ENCODE measurements at places on chromosomes 11 and 22.

- peak; percentile 56 for DNase-seq
These were observed 327.6 kb upstream of the PLET1 start for GRCh38 chr11:112588252-112588694.

DNA sequence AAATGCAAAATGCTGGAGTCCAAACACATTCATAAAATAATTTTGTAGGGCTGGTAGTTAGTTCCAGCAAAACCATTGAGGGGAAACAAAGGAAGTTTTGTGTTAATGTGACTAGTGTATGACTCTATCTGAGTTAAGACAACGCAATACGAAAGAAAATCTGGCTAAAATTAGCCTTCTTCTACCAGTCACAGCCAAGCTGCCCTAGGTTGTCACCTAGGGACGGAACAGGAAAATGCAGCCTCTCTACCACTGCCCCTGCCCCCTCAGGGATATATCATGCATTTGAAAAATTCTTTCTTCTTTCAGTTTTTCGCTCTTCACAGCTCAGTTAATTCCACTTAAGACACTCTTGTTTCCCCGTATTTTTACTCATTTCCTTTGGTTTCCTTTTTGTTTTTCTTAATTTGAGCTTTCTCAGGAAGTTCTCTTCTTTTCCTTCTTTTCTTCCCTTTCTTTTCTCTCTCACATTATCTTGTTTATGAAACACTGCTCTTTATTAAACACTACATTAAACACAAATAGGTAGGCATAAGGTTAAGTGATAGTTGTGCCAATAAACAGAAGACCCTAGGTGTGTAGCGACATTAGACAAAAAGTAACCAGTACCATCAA lies 30.6 kb downstream of the KIRREL3 start:
- peak; percentile 23 for DNase-seq

DNA sequence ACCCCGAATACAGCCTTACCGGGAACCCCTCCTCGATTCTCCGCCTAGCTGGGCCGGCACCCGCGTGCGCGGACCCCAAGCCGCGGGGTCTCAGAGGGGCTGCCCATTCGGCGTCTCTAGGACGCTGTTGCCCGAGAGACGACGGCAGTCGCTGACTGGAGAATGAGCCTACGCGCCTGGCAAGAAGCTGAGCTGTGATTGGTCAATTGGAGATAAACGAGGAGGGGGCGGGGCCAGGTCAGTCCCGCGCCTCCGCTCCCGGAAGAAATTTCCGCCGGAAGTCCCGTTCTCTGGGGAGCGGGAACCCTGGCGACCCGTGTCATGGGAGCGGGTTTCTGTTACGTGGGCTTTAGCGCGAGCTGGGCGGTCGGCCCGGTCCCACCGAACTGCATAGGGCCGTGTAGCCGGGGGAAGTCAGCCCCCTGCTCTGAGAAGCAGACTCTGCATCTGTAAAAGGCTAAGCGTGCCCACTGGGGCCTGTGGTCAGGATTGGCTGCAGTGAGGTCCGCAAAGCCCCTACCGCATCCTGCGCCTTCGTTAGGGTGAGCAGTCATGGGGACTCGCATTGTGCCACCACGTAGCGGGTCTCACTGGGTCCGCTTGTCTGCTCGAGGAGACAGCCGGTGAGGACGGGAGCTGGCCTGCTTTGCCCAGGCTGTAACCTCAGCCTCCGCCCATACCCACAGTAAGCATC lies at the start of gene EFCAB6:
Gene EFCAB6 (minus strand): TSS at position 157 of the 694 bp plus-strand sequence. CDS start 29,987 bp downstream, outside the sequence.
- peak; percentile 56 for DNase-seq

GRCh38 chr11:64864473-64865285 lies 13.7 kb downstream of the EHD1 start:
- DNase-seq: no peak

DNA sequence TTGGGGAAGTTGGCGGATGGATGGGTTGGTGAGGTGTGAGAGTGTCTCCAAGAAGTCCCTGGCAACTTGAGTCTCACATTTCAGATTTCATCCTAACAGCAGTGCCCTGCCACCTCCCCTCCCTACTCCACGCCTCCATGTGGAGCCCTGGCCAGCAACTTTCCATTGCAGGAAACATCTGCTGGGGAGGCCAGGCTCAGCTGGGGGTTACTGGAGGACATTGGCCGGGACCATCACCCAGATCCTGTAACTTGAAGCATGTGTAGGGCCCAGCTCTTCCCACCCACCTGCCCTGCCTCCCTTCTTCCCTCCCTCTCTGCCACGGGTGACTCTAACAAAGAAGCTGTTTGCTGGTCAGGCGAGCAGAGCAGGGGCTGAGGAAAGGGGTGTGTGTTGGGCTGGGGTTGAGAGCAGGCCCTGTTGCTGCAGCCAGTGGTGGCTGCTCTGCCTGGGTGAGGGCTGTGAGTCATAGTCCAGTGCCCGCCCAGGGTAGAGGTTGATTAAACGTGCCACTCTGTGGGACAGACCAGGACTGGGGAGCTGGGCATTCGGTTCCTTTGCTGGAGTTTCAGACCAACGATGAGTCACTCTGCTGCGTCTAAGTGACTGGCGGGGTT lies 64.0 kb downstream of the SCN3B start:
- no peak for DNase-seq

DNA sequence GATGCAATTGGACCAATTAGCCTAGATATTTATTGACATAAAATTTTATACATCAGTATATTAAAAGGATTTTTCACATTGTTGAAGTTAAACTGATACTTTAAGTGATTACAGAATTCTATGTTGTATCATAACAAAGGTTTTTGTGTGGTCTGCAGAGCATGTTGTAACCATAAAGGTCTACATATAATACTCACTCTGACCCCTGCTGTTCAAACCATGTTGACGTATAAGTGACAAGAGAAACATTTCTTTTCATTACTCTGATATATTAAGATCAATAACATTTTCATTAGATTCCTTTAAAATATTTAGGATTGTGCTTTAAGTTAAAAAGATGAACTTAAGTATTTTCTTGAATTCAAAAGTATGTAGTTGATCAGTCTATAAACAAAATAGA lies 63.9 kb downstream of the GAS2 start:
- DNase-seq: no peak

GRCh38 chr11:19432370-19433061 lies 191.8 kb upstream of the E2F8 start:
- no peak for DNase-seq

GRCh38 chr11:66050581-66051231 lies 1.5 kb upstream of the SF3B2 start:
- DNase-seq: peak; percentile 36

DNA sequence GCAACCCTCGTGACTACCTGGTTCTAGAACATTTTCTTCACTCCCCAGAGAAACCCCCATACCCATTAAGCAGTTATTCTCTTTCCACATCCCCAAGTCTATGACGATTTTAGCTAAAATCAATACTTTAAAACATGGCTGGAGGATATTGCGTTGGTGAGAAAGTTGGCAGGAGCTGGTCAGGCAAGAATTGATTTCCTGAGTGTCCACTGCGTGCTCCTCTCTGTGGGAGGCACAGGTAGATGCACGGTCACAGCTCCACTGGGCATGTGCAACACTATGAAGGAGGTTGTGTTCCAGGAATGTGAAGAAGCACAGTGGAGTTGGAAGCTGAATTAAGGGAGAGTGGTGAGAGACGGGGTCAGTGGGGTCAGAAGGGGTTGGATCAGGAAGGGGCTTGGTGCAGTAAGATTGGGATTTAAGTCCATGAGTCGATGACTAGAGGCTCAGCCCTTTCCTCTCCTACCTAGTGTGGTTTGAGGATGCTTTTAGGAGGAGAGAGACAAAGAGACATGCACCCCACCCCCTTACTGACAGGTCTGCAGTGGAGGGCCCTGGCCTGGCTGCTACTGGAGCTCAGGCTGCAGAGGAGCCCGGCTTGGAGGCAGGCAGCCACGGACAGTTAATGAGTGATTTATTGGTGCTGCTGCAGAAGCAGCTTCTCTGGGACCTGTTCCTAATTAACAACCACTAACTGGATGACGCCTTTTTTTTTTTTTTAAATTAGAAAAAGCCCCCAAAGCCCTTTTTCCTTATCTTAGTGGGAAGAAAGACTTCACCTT lies 395.6 kb downstream of the TENM4 start:
- DNase-seq: no peak

- no peak for DNase-seq
These were observed 89.5 kb downstream of the TRIM44 start for GRCh38 chr11:35752115-35752514.

DNA sequence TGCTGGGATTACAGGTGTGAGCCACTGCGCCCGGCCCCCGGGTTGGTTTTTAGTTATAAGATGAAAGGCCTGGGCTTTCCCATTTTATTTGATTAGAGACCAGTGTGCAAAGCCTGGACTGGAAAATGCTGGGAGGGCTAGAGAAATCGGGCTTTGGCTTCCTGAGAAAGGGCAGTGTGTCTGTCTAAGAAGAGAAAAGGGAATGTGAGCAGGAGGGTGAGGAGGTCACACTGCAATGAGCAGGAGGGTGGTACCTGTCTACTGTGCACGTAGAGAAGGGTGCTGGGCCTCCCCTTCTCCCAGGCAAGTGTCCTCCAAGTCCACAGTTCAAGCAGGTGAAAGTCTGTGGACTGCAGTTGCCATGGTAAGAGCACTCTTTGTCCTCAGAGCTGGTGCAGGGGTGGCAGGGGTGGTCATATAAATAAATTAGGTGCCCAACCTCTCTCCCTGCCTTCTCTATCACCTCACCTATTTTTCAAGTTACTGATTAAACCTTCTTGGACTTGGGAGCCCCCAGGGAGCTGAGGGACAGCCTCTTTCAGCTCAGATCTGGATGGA lies 30.8 kb downstream of the SLC5A1 start:
- no peak for DNase-seq

GRCh38 chr11:116061322-116061721 lies 557.1 kb upstream of the CADM1 start:
- no peak for DNase-seq

DNA sequence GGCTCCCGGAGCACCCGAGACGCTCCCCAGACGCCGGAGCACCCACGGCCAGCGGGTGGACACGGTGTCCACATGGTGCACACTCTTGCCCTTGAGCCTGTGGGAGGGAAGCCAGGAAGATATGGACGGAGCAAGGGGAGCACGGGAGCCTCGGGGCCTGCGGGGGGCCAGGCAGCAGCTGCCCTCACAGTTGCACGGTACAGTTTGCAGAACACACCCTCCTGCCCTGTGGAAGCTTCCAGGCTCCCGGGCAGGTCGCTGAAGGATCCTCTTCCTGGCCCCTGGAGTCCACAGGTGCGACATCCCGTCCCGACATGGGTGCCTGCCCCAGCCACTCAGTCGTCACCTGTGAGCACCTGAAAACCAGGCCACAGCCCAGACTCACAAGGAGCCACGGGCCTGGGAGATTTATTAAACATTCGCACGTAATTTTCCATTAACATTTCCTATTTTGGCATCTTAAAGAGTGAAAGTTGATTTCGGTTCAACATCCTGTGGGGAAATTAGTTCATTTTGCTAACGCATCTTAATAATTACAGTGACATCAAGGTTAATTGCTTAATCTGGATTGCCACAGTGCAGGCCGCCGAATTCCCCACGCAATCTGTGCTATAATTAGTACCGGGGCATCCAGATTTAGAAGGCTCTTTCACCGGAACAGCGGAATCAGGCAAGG lies 253.3 kb downstream of the BRD1 start:
- DNase-seq: no peak

DNA sequence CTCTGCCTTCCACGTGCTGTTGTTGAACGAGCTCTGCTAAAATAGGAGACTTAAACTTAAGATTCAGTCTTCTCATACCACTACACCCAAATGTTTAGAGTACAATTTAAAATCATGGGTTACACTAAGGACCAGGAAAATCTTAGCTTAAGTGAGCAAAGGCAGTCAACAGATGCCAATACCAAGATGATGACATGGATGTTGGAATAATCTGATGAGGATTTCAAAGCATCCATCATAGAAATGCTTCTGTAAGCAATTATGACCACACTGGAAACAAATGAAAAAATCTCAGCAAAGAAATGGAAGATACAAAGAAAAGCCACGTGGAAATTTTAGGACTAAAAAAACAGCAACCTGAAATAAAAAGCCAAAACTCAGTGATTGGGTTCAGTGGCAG lies 109.8 kb downstream of the ATXN10 start:
- DNase-seq: no peak

GRCh38 chr11:8389029-8389996 lies 125.6 kb upstream of the LMO1 start:
- DNase-seq: no peak

DNA sequence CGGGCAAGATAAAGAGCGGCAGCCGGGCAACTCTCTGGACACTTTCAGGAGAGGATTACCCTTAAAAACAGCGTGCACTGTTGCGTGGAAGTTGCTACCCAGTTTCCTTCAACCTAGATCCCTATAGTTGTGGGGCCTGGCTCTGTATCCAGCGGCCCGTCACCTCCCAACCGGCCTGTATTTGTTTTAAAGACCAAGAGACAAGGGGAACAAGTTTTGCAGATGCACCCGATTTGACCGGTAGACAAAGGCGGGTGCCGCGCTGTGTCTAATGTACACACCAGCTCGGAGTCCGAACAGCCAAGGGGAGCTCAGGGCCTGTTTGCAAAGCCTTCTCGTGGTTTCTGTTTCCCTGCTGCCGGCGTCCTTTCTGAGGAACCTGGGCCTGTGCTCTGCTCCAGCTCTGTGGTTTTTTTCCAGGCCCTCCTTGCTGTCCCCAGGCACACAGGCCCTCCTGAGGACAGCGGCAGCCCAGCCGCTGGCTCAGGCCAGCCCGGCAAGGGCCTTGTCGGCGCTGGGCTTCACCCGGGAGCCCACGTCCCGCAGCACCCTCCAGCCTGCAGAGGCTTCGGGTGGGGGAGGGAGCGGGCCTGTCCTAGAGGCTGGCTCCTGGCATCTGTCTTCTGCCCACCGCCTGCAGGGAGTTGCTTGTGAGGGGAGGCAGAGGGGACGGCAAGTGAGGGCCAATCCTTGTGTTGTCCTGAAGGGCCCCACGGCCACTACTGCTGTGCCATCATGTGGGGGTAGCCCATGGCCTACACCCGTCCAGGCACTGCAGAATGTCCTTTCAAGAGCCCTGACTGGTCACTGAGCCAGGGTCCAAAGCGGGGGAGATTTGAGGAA lies 1.4 kb downstream of the TBX1 start:
- peak; percentile 67 for DNase-seq

DNA sequence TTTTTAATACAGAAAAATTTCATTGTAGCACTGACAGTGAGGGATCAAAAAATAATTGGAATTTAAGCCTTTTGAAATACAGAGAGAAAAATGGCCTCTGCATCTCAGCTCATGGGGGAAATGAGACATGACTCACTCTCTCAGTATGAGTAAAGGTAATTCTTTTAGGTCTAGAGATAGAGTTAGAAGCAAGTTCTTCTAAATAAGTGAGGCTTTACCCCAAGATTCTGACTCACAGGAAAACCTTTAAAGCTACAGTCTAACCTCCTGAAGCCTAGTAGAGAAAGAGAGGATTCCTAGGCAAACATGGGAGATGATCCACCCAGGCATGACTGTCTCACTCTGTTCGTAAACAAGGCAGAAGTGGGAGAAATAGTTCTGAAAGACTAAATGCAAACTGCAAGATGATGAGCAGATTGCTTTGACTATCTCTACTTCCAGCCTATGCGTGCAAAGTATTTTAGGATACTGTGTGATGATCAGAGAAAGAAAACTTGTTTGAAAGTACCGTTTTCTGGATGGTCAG lies 1003.3 kb upstream of the CCDC90B start:
- no peak for DNase-seq

All from HuH-7 (cell line).